ENCODE measurements at places on chromosomes 7 and 10.

DNA sequence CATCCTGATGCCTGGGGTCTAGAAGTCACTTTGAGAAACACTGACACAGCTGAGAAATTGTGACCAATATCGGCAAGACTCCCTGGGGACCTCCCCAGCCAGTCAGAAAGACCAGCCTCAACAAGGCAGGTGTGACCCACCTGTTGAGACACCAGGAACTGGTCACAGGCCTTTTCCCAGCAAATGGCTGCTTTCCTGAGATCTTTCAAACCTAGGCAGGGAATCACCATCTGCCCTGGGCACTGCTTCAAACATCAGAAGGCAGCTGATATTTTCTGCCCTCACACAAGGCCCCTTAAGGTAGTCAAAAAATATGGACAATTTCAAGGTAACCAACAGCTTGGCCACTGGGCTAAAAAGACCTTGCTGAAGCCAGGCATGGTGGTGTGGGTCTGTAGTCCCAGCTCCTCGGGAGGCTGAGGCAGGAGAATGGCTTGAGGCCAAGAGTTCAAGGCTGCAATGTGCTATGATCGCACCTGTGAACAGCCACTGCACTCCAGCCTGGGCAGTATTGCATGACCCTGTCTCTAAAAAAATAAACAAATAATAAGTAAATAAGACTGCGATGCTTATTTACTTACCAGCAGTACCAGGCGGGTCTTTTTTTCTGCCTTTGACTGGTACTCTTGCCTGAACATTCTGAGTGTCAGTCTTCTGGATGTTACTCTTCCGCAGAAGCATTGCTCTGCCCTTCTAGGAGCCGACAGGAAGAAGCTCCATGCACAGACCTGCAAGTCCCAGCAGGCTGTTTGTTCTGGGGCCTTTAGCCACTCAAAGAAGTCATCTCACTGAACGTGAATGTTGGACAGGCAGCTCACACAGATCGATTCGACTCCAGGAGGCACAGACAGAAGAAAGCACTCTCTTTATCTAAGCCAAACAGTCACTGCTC, 59.7 kb downstream of the SORBS1 start:
- ATAC-seq, result no peak

DNA sequence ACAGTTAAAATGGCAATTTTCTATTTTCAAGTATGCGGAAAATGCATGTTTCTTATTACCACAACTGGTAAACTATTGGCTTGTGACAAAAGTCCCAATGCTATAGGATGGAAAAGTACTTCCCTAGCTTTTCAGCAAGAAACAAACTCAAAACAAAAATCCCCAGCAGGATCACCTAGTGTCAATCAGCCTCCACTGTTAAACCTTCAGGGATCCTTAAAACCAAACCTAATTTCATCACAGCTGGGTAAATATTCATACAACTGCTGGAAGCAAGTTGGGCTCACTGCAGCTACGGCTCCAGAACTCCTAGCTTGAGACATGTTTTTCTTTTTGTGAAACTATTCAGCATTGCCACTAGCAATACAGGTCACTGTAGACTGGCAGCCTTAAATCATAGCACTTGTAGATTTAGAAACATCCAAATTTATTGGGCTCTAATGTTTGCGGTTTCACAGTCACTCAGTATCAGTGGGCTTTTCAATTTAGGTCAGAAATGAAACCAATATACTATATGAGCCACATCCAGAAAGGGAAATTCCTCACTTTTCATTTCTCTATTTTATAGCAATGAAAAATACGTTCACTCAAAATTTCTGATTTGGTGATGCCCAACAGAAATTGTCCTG, 145.2 kb upstream of the ANK3 start:
- no peak for ATAC-seq

DNA sequence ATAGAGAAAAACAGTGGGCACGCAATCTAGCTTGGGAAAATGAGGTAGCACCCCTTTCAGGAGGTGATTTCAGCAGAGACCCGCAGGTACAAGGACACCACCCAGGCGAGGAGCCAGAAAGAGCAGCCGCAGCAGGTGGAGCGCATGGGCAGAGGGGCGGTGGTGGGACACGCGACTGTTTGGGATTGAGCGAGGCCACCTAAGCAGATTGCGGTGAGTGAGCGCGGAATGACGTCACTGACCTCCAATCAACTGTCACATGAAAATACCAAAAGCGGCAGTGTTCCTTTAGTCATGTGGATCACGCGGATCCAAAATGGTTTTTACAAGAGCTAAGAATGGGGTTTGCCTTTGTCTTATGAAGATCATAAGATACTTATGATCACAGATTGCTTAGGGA, 40.2 kb upstream of the SLC26A3 start:
- ATAC-seq, result no peak

GRCh38 chr10:58488921-58489320, 23.8 kb upstream of the BICC1 start:
- no peak for ATAC-seq

- ATAC-seq, result no peak
Observed at GRCh38 chr7:296373-296945, 6.5 kb downstream of the FOXL3 start.

DNA sequence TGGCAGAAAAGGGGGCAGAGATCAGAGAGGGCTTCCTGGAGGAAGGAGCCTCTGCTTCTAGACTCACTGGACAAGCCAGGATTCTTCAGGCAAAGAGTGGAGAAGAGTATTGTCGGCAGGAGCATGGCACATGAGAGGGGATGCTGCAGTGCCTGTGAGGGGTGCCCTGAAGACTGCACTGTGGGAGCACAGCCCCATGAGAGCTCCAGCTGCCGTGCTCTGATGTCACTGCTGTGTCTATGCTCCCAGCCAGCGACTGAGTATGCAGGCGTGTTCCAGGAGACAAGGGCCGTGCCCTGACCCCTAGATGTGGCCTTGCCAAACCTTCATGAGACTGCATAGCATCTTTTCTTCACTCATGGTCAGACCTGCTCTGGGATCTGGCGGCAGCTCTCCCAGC, 339.1 kb downstream of the RPS24 start:
- ATAC-seq, result no peak

DNA sequence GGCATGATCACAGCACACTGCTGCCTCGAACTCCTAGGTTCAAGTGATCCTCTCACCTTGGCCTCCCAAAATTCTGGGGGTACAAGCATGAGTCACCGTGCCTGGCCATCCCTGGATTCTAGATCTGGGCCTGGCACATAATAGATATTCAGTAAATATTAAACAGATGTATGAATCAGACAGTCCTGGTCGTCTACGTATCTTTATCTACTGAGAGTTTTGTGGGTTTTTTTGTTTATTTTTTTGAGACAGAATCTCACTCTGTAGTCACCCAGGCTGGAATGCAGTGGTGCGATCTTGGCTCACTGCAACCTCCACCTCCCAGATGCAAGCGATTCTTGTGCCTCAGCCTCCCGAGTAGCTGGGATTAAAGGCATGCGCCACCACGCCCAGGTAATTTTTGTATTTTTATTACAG, 24.3 kb upstream of the ITGB1 start:
- no peak for ATAC-seq

- ATAC-seq, result no peak
Observed at GRCh38 chr10:130579913-130580312, 443.7 kb downstream of the GLRX3 start.

DNA sequence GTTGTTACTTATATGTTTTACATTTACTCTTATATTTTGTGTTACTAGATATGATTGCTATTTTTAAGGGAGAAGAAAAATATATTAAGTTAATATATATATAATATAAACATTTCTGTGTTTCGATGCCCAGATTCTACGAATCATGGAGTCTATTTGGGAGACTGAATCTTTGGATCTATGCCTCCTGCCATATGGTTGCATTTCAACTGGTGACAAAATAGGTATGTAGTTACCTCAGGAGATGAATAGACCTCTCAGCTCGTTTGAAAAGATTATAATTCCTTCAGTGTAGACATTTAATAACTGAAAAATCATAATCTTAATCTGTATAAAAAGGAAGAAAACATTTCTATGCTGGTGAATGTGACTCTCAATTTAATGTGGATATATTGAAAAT, 16.9 kb downstream of the PIK3CG start:
- no peak for ATAC-seq

DNA sequence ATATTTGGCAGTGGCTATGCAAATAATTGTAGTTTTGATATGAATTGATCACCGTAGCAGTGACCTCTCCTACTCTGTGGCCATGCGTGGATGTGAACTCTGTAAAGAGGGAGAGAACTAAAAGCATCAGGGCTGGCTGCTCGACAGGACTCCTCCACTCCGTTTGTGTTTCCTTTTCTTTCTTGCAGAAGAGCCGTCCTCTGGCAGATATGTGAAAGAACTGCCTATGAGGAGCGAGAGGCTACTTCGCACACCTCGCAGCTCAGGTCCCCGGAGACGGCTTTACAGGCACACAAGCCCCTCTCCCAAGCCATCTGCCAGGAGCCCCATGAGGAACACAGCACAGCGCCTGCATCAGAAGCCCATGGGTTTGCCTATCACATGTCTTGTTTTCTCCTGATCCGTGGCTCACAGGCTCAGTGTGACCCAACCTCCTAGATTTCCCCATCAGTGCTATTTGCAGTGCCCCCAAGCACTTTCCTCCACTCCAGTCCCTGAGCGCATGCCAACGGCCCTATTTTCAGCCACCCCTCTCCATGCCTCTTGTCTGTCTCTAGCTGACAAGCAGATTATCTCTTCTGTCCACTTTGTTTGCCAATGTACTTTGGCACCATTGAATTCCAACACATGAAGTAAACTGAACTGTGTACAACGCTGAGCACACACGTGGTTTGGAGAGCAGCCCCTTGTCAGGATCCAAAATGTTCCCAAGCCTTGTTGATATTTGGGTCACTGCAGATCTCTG, 164.3 kb upstream of the AKR1E2 start:
- ATAC-seq, result no peak

GRCh38 chr7:13448243-13448642, 541.2 kb downstream of the ETV1 start:
- no peak for ATAC-seq

DNA sequence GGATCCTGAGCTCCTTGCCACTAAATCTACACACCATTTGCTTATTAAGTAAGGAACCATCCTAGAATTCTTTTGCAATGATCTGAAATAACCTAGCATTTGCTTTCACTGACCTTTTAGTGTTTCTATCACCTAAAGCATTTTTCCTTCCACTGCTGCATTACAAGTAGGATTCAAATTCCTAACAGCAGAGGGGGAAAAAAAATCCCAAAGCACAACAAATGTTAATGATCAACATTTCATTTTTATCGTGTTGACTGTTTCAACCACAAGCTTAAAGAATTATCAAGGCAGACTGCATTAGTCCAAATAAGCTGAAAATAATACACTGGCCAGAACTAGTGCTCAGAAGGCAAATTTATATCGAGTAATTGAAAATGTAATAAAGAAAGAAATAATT, 174.7 kb upstream of the TCF7L2 start:
- ATAC-seq, result no peak

GRCh38 chr10:79387974-79388850, 40.9 kb downstream of the PPIF start:
- ATAC-seq, result peak; percentile 53

GRCh38 chr10:61478621-61479312, 25.6 kb upstream of the TMEM26 start:
- no peak for ATAC-seq

- no peak for ATAC-seq
Observed at GRCh38 chr10:74643596-74643975, 182.8 kb upstream of the KAT6B start.

GRCh38 chr7:1007901-1008300, 24.9 kb downstream of the CYP2W1 start:
- ATAC-seq, result no peak

GRCh38 chr7:116824449-116824848, 37.9 kb upstream of the CAPZA2 start:
- ATAC-seq, result no peak

- ATAC-seq, result no peak
Observed at GRCh38 chr10:5965266-5965665, 12.1 kb downstream of the IL15RA start.

GRCh38 chr7:109322833-109323232, 753.2 kb downstream of the DNAJB9 start:
- ATAC-seq, result no peak

- no peak for ATAC-seq
Observed at GRCh38 chr7:77360104-77360503, 56.0 kb downstream of the GSAP start.

DNA sequence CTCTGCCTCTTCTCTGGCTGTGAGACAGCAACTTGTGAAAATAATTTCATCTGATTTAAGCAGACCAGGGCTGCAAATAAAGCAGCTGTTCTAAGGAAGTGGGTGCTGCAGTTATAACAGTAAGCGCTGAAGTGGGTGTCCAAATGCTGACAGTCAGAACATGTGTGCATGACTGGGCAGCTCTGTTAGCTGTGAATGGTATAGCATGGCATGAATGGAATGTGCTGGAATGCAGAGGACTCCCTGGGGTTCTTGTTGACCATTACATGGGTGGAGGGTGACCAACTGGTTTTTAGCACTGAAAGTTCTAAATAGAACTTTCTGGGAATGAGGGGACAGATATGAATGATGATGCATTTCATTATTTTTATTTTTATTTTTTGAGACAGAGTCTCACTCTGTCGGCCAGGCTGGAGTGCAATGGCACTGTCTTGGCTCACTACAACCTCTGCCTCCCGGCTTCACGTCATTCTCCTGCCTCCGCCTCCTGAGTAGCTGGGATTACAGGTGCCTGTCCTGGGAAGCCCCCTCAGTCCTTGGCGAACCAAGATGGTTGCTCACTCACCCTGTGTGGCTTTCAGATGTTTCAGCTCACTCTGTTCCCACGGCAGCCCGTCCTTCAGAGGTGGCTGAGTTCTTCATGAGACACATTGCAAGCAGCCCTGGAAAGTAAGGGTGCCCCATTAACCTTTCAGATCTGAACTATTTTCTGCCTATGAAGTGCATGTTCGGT, 319.8 kb upstream of the PHYHIPL start:
- ATAC-seq, result no peak

DNA sequence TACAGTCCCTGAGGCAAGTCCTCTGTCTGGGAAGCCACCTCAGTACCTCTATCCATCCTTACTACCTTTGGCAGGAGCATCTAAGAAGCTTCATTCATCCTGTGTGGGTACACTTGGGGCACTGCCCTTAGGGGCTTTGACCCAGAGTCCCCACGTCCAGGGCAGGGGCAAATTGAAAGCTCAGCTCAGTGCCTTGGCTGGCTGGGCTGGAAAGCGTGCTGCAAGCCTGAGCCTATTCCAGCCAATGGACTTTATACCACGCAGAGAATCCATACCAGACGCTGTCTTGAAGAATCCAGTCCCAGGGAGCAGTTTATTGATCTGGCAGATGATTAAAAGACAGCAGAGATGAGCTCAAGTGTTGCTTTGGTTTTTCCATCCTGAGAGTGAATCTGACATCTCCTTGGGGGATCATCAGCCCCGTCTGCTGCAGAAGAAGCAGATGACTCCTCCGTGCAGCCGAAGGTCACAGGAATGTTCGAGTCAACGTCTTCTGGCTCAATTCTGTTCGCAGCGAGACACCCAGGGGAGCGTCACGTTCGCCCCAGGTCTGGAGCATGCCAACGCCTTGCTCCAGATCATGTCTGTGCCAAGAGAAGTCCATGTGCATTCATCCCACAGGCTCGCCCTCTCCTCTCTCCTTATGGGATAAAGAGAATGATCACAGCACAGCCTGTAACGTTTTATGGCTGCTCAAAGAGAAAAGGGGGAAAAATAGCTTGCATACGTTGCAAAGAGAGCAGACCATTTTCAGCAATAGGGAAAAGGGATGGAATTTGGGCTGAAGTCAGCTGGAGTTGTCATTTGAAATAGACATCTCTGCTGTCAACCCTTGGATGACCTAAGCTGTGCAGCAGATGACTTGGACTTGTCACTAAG, 35.8 kb upstream of the LYZL1 start:
- ATAC-seq, result no peak
